ENCODE measurements at places on chromosomes 3 and 15.

GRCh38 chr3:20376665-20377217 lies 190.7 kb upstream of the SGO1 start:
- no peak for DNase-seq

- DNase-seq, result no peak
These were observed 45.2 kb downstream of the ADAM10 start for GRCh38 chr15:58704155-58704865.

DNA sequence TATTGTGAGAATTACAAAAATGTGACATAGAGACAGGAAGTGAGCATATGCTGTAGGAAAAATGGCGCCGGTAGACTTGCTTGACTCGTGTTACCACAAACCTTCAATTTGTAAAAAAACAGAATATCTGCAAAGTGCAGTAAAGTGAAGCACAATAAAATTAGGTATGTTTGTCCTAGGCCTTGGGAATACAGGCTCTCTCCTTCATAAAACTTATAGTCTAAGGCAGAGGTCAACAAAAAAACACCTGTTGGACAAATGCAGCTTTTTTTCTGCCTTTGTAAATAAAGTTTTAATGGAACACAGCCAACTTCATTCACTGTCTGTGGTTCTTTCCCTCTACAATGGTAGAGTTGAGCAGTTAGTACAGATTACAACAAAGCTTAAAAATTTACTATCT lies 216.8 kb upstream of the SATB1 start:
- no peak for DNase-seq

DNA sequence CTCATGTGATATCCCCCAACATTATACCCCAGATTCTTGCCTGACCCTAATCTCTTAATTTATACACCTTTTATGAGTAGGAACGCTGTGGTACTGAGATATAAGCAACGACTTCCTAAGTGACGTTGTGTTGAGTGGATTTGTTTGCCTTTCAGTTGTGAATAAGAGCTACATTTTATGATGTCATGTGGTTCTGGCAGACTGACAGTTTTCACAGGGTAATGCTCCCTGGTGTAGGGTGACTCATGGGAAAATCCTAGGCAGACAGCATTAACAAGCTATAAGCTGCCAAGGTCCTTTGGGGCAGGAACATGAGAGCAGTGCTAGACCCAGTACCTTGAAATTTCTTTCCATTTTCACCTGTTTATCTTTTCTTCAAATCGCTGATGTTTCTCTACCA lies 11.2 kb downstream of the C3orf52 start:
- DNase-seq, result peak; percentile 53
